ENCODE measurements at places on chromosomes 16 and 17. TPM values are rescaled to one million over a fixed set of nuclear protein-coding genes. Genes with fewer than 3 reads are reported as not detected.

SLC5A2 gene
- total RNA-seq, result not detected

SMIM36 gene
- total RNA-seq, result not detected

ZNF747 gene
- total RNA-seq, result 7.4 TPM

LGALS9C gene
- not detected for total RNA-seq

WFDC1 gene
- total RNA-seq, result 34.0 TPM

SLFN13 gene
- 2.1 TPM for total RNA-seq

CNP gene
- 50.6 TPM for total RNA-seq

ERAL1 gene
- total RNA-seq, result 20.8 TPM

MILR1 gene
- 4.4 TPM for total RNA-seq

CENPV gene
- total RNA-seq, result 9.2 TPM

CCL16 gene
- not detected for total RNA-seq

COPZ2 gene
- 49.8 TPM for total RNA-seq

RRAD gene
- total RNA-seq, result 83.7 TPM

G6PC1 gene
- not detected for total RNA-seq

PHOSPHO1 gene
- 0.17 TPM for total RNA-seq

SNRNP25 gene
- 20.5 TPM for total RNA-seq

EVPLL gene
- total RNA-seq, result not detected

RAB11FIP4 gene
- 0.66 TPM for total RNA-seq

LDHD gene
- 4.5 TPM for total RNA-seq

CLDN9 gene
- not detected for total RNA-seq

ABCC12 gene
- total RNA-seq, result not detected

SLC6A4 gene
- total RNA-seq, result not detected

KRTAP4-5 gene
- not detected for total RNA-seq

NQO1 gene
- total RNA-seq, result 494 TPM

ATP2A3 gene
- total RNA-seq, result 12.4 TPM

CHST5 gene
- not detected for total RNA-seq

ITGAD gene
- total RNA-seq, result not detected

TMIGD1 gene
- not detected for total RNA-seq

ALOX12B gene
- total RNA-seq, result not detected

KRTAP4-9 gene
- total RNA-seq, result not detected

PLK1 gene
- 0.77 TPM for total RNA-seq

ABCA3 gene
- 1.5 TPM for total RNA-seq

SMG1 gene
- total RNA-seq, result 101 TPM

ZNF385C gene
- total RNA-seq, result not detected

Measured in fibroblast of lung (primary cell).